Upper lobe of left lung (tissue), 6 donors: ENCODE measurements at places on chromosomes 1 and 21. TPM values are rescaled to one million over a fixed set of nuclear protein-coding genes. Genes with fewer than 3 reads are reported as not detected.

DNA sequence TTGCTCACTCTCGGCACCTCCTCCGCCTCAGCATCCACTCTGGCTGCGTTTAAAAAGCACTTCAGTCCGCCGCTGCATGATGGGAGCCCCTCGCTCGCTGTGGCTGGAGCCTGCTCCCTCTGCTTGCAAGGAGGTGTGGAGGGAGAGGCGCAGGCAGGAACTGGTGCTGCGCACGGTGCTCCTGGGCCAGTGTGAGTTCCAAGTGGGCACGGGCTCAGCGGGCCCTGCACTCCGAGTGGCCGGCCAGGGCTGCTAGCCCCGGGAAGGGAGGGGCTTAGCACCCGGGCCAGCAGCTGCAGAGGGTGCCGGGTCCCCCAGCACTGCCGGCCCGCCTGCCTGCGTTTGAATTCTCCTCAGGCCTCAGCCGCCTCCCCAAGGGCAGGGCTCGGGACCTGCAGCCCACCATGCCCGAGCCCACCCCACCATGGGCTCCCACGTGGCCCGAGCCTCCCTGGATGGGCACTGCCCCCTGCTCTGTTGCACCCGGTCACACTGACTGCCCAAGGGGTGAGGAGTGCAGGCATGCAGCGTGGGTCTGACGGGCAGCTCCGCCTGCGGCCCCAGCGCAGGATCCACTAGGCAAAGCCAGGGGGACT, 1599.5 kb downstream of the NCAM2 start:
- no peak for DNase-seq

GRCh38 chr1:2353551-2354438, 37.6 kb downstream of the MORN1 start:
- DNase-seq, result no peak

SPRR2G gene
- total RNA-seq, result not detected

TMEM81 gene
- total RNA-seq, result 1.3 TPM

LIN28A gene
- total RNA-seq, result not detected
